ENCODE measurements at places on chromosomes 6 and 20. TPM values are rescaled to one million over a fixed set of nuclear protein-coding genes. Genes with fewer than 3 reads are reported as not detected.

GRCh38 chr20:2086177-2086979, 15.2 kb upstream of the STK35 start:
- 0 out of 2 replicates have a peak overlapping the region, but pooled peaks have one; percentile 25 for H3K4me3 ChIP-seq
- peaks cover 21% of the 10 kb centered on the region for H3K4me1 ChIP-seq
- H3K27me3 ChIP-seq, result peaks cover 49% of the 10 kb centered on the region

PTK6 gene
- total RNA-seq, result 0.13 TPM

GRCh38 chr20:4711511-4711910, 10.2 kb upstream of the PRND start:
- no peak for DNase-seq
- no peaks in the 10 kb centered on the region for H3K4me1 ChIP-seq
- no peak overlapping the region for H3K4me3 ChIP-seq
- peaks cover 3% of the 10 kb centered on the region for H3K27me3 ChIP-seq
- no peaks in the 10 kb centered on the region for H3K36me3 ChIP-seq
- no peak overlapping the region for H3K27ac ChIP-seq

HEBP2 gene
- 32.4 TPM for total RNA-seq

KCNQ2 gene
- not detected for total RNA-seq

GRCh38 chr20:29689411-29690225, 1567.8 kb upstream of the DEFB115 start:
- H3K4me3 ChIP-seq, result peak overlapping the region; percentile 35
- no peak overlapping the region for H3K27ac ChIP-seq
- H3K27me3 ChIP-seq, result no peaks in the 10 kb centered on the region
- H3K4me1 ChIP-seq, result no peaks in the 10 kb centered on the region

METTL24 gene
- not detected for total RNA-seq
